Activated CD4-positive, alpha-beta T cell treated with anti-CD3 and anti-CD28 coated beads for 24 hours (primary cell): ENCODE measurements at places on chromosomes 12 and 14.

DNA sequence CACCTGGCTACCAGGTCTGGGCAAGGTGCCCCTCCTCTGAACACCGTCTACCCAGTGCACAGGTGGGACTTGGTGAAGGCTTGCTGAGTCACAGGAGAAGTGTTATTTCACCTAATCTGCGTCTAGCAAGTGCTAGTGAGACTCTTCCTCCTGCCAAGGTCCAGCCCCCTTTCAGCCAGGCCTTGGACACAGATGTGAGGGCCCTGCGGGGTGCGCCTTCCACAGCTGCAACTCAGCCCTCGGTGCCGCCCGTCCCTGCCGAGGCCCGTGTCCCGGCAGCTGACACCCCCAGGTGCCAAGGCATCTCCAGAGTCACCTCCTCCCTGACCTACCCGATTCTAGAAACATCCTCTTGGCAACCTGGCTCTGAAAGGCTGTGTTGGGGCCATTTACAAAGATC, 55.1 kb downstream of the PRIMA1 start:
- no peak for DNase-seq

DNA sequence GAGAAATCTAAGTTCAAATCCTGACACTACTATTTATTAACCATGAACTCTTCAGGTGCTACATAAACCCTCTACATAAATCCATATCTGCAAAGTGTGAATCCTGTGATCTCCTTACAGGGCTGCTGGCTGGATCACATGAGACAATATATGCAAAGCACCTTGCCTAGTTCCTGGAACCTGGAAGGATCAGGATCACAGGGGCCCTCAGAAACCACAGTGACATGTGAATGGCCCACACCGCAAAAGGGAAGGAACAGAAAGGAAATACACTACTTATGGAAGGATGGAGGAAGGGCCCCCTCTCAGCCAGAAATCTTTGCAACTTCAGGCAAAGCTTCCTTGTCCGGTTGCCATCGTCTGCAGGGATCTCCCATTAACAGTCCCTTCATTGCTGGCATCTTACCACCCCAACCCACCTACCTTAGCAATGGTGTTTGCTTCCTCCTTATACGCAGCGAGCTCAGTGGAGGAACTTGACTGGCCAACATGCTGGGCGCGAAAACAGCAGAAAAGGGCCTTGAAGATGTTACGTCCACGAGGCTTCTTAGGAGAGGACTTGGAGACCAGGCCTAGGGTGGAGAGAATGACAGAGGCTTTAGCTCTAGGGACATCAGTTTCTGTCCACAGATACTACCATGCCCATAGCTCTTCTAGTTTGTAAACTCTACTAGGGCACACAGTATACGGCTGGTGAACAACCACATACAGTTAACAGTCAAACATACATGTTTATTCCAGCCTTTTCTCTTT, 10.7 kb upstream of the AVIL start:
- no peak for DNase-seq

- no peak for DNase-seq
Observed at GRCh38 chr14:93759719-93760307, 28.5 kb downstream of the PRIMA1 start.

- DNase-seq = no peak
Observed at GRCh38 chr14:92954933-92955332, 32.0 kb downstream of the CHGA start.

GRCh38 chr14:74592476-74593201, 19.4 kb downstream of the LTBP2 start:
- DNase-seq = no peak

GRCh38 chr12:126069549-126070165, 1004.4 kb downstream of the AACS start:
- peak; percentile 18 for DNase-seq
